ENCODE measurements at places on chromosomes 4 and X. TPM values are rescaled to one million over a fixed set of nuclear protein-coding genes. Genes with fewer than 3 reads are reported as not detected.

TRIM60 gene
- total RNA-seq, result not detected

ZNF674 gene
- 4.0 TPM for total RNA-seq

GSX2 gene
- total RNA-seq, result not detected

TLL1 gene
- 15.2 TPM for total RNA-seq

MAGEA6 gene
- not detected for total RNA-seq

MAGEA10 gene
- total RNA-seq, result not detected

GPR173 gene
- 3.2 TPM for total RNA-seq

GAB1 gene
- total RNA-seq, result 41.1 TPM

HSFX4 gene
- not detected for total RNA-seq

MID1IP1 gene
- 28.7 TPM for total RNA-seq

TRMT10A gene
- 11.1 TPM for total RNA-seq

P2RY8 gene
- total RNA-seq, result not detected

WDR13 gene
- total RNA-seq, result 85.5 TPM

NLGN3 gene
- total RNA-seq, result 0.13 TPM
